ENCODE measurements at places on chromosomes 7 and 10. TPM values are rescaled to one million over a fixed set of nuclear protein-coding genes. Genes with fewer than 3 reads are reported as not detected.

ACTL6B gene
- total RNA-seq = not detected

MAT1A gene
- total RNA-seq = not detected

HOXA7 gene
- 17.7 TPM for total RNA-seq

SFTPA2 gene
- total RNA-seq = not detected

SPDYE16 gene
- not detected for total RNA-seq

GRCh38 chr7:132520591-132521280 lies 55.5 kb downstream of the PLXNA4 start:
- no peak for DNase-seq

DNA sequence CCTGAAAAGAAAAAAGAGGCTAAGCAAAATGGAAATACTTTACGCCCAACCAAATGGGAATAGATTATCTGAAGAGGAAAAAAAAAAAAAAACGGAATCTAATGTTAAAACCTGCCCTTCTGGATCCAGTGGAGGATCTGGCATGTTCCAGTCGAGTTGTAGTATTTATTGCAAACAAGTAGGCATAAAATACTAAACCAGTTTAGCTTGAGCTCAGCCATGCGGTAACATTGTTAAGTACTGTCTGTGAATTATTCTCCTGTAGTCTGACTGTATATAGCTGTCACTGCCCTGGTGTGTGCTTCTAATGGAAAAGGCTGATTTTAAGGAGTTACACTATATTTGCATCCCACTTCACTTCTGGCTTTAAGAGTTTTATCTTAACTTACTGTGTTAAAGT lies 40.3 kb downstream of the CELF2 start:
- no peak for DNase-seq

GRCh38 chr10:124109261-124109660 lies 15.9 kb upstream of the CHST15 start:
- DNase-seq = no peak

GRCh38 chr7:110317541-110318265 lies 773.2 kb upstream of the LRRN3 start:
- DNase-seq = peak; percentile 96

GRCh38 chr10:31759124-31759798 lies 169.4 kb downstream of the ARHGAP12 start:
- DNase-seq = no peak

DNA sequence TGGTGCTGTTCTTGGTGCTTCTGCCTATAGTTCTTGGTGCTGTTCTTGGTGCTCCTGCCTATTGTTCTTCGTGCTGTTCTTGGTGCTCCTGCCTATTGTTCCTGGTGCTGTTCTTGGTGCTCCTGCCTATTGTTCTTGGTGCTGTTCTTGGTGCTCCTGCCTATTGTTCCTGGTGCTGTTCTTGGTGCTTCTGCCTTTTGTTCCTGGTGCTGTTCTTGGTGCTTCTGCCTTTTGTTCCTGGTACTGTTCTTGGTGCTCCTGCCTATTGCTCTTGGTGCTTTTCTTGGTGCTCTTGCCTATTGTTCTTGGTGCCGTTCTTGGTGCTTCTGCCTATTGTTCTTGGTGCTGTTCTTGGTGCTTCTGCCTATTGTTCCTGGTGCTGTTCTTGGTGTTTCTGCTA lies 71.1 kb downstream of the PTPRN2 start:
- no peak for DNase-seq

All from glomerular endothelial cell (primary cell).